ENCODE measurements at places on chromosomes 7 and 10. TPM values are rescaled to one million over a fixed set of nuclear protein-coding genes. Genes with fewer than 3 reads are reported as not detected.

- no peak for DNase-seq
Observed at GRCh38 chr10:132494866-132495630, 42.5 kb upstream of the INPP5A start.

DGKI gene
- not detected for total RNA-seq

SLC16A9 gene
- total RNA-seq = 21.9 TPM

- DNase-seq = no peak
Observed at GRCh38 chr10:91705948-91706670, 73.2 kb upstream of the PPP1R3C start.

CHAT gene
- not detected for total RNA-seq

ACHE gene
- 0.10 TPM for total RNA-seq

DNA sequence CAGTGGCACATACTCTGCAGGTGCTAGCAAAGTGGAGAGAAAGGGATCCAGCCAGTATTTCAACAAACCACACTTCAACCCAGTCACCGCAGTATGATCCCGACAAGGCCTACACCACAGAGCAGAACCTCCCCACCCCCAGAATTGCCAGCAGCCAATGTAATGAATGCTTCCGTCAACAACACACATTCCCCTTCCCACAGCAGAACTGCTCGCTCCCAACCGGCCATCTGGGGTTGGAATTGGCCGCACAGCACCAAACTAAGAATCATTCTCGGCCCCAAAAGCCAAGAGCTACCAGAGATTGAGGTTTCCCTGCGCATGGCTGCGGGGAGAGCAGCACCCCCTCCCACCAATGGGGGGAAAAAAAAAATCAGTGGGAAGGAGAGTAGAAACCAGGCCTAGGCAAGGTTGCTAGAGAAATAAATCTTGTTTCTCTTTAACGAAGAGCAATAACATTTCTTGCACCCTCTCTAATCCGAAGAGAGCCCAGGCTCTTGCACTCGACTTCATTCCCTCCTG, 1.1 kb downstream of the WASL start:
- peak; percentile 61 for DNase-seq

DNA sequence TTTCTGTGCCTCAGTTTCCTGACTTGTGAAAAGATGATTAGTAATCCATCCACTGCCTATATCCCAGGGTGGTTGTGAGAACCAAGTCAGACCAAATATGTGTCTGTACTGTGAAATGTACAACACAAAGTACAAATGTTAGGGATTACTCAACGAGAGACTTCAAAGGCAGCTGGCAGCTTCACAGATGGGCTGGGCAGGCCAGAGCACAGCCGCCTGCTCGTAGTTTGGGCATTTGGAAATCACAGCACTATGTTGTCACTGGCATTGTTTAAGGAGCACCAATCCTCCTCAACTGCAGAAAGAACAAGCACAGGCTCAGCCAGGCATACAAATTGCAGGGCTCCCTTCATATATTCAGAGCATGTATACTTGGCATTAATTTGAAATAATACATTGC, 64.5 kb upstream of the C10orf90 start:
- peak; percentile 55 for DNase-seq

DNA sequence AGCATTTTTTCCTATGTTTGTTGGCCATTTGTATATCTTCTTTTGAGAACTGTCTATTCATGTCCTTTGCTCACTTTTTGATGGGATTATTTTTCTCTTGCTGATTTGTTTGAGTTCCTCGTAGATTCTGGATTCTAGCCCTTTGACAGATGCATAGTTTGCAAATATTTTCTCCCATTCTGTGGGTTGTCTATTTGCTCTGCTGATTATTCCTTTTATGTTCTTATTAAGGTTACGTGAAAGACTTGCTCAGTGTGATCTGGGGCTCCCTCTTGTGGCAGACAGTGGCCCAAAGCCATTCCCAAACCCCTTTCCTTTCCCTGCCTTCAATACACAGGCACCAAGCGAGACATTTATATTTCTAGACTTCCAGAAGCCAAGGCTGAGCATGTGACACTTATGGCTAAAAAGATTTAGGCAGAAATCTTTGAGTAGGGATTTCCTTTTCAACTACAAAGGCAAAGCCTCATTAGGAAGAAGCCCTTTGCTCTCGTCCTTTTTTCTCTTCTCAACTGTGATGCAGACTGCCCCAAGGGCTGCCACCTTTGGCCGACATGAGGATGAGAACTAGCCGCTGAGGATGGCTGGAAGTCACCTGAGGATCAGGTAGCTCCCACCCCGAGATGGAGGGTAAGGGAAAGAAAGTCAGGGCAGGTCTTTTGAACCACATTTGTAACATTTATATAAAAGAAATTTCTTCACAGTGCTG, 23.6 kb downstream of the ST8SIA6 start:
- DNase-seq = peak; percentile 16

DNA sequence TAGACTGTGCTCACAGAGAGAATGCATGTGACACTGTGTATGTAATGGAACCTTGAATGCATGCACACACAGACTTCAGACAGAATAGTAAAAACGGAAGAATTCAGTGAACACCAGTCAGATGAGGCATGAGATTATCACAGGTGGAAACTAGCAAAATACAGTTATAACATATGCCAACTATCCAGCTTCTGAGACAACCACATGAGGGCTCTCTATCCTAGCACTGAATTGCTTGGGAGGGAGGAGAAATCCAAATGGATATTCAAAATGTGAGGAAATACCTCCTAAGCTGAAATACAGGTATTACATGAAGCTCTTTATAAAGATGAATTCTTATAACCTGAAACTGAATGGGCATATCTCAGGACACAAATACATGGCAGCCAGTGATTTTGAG, 30.6 kb downstream of the GARS1 start:
- no peak for DNase-seq

GRCh38 chr7:33903791-33904680, 1.3 kb upstream of the BMPER start:
- DNase-seq = no peak

PRR15 gene
- total RNA-seq = 5.7 TPM

DNA sequence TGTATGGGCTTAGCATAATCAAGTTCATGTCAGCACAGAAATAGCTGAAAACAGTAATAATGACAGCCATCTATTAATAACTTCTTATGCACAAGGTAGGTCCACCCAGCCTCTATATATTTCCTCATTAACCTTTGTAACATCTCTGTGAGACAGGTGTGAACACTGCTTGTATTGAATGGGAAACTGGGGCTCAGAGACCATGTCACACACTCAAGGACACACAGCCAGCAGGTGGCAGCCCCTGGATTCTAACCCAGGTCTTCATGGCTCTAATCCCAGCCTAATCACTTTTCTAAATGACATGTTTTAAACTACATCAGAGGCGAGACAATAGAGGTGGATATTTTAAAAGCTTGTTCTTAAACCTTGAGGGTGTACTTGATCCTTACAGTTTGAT, 591.4 kb downstream of the PARD3 start:
- DNase-seq = no peak

DNA sequence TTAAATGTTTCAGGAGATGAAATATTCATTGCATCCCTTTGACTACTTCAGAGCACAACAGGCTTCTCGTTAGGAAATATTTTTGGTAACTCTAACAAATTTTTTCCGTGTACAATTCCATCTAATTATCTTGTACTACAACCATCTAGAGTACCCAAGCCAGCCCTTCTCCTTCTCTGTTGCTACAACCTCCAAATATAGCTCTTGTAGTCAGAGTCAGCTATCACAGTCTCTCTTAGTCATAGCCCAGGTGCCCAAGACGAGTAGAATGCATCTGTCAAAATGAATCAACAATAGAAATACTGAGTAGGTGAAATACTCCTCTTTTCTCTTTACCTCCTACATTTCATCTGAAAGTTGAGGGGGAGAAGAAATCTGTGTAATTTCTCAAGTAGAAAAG, 74.0 kb downstream of the INHBA start:
- DNase-seq = peak; percentile 38

DNA sequence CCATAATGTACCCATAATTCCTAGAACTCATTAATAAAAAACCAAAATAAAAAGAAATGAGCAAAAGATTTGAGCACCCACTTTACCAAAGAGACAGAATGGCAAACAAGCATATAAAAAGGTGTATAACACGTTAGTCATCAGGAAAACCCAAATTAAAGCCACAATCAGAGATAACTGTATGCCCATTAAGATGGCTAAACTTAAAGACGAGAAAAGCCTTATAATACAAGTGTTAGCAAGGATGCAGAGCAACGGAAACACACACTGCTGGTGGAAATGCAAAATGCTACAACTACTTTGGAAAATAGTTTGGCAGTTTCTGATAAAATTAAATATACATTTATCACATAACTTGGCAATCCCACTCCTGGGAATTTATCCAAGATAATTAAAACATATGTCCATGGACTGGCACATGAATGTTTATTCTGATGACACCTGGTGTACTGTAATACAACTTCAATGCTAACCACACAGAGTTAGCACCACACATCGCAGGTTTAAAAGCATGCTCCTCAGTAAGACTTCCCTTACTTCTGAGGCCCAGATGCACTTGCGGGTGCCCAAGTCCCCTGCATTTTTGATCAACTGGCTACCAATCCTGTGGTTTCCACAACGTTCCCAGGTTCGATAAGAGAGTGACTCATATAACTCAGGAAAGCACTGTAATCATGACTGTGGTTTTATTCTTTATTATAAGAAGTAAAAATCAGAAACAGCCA, 158.6 kb downstream of the SNX13 start:
- no peak for DNase-seq

- no peak for DNase-seq
Observed at GRCh38 chr7:80908360-80908797, 10.5 kb downstream of the SEMA3C start.

- peak; percentile 67 for DNase-seq
Observed at GRCh38 chr10:92567952-92568600, 5.8 kb downstream of the IDE start.

DNA sequence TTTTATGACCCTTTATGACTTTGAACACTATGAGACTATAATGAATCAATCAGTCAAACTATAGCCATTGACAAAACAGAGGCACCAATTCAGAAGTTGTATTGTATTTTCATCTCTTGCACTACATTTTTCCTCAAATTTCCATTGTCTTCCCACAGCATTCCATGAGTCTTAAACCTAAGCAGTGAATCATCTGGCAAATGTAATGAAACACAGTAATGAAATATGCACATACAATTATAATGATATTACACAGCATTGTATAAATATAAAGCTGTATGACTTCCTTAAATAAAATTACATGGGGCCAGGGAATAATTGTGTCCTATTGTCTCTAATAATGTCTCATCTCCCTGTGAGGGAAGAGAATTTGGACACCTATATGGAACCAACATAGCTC, 45.0 kb downstream of the VWDE start:
- peak; percentile 19 for DNase-seq

GRCh38 chr7:73504920-73505319, 17.2 kb downstream of the BAZ1B start:
- no peak for DNase-seq

- no peak for DNase-seq
Observed at GRCh38 chr7:165661-166337, 26.6 kb upstream of the FAM20C start.

ANKRD2 gene
- 1.6 TPM for total RNA-seq

DNA sequence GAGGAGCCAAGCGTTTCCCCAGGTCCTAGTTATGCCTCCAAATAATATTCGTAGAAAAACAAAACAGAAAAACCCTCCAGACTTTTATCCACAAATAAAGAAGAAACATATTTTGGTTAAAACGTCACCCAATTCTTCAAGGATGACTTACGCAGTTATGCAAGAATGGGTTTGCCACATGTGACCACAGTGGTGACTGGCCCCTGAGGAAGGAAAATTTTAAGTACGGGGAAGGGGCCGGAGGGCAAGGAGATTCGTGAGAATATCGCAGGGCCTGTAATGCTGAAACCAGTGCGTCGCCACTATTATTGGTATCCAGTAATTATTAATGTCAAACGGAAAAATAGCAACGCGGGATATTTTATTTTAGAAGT, 537 bp upstream of the MRPS24 start:
- peak; percentile 92 for DNase-seq

DNA sequence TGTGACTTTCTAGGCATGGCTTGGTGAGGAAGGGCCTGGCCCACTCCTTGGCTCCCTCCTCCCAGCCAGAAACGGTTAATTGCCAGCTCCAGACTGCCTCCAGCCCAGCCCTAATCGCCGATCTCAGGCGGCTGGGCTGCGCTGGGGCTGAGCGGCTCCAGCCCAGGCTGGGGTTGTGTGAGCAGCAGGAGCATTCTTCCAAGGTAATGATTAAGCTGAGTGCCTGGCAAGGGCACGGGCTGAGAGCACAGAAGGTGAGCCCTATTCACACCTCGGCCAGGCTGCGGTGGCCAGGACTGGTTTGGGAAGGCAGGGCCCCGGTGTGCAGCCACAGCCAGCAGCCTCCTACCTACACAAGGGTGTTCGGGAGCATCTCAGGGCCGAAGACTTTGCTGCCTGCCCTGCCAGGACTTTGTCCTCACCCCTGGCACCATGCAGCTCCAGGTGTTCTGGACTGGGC, at the start of gene TMEM72:
TMEM72 (plus strand) TSS at position 257 of the 460 bp plus-strand sequence; CDS start at position 433, 176 bp downstream.
- no peak for DNase-seq

DNA sequence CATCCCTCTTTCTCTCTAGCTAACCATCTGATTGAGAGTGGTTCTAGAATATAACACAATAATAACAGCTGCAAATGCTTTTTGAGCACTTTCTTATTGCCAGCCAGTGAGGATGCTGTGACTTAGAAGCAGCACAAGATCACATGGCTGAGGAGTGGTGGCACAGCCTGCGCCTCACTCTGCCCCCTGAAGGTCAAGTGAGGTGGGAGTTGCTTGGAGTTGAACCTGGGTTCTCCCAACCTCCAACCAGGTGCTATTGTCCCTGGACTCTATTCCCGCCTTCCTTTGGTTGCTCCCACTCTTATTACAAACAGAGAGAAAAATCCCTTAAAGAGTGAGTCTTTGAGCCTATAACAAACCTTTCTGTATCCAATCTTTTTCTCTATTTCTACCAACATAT, 280.3 kb upstream of the PODXL start:
- DNase-seq = no peak

DNA sequence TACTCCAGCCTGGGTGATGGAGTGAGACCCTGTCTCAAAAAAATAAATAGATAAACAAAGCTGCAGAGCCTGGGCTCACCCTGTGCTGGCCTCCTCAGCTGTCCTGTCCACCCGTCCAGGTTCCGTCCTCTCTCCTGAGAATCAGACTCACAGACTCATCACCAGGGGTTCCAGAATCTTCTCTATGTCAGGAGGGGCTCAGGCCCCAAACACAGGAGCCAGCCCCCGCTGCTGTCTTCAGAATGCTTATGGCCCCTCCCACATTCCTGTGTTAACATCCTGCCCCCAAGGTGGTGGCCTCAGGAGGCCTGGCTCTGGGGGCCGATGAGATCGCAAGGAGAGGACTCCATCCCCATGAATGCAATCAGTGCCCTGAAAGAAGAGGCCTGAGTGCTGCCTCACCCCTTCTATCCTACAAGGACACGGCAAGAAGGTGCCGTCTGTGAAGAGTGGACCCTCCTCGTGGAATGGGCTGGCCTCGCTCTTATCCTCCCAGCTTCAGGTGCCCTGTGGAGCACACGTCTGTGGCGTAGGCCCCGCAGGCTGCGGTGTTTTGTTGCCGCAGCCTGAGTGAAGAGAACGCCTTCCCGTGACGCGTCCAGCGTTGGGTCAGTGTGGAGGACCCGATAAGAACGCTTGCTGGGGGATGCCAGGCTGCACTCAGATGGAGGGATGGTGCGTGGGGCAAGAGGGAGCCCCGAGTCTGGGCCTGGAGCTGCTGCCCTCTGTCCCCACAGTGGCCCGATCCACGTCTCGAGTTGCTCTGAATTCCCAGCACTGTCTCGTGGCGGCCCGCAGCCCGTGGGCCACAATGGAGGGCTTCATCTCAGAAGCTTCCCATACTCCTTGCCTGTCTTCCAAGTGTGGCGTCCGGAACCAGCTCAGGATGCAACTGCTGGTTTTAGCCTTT, 77.1 kb downstream of the INPP5A start:
- DNase-seq = no peak

- no peak for DNase-seq
Observed at GRCh38 chr10:65940105-65940504, 985.7 kb upstream of the LRRTM3 start.
